ENCODE measurements at places on chromosomes 2 and 18.

DNA sequence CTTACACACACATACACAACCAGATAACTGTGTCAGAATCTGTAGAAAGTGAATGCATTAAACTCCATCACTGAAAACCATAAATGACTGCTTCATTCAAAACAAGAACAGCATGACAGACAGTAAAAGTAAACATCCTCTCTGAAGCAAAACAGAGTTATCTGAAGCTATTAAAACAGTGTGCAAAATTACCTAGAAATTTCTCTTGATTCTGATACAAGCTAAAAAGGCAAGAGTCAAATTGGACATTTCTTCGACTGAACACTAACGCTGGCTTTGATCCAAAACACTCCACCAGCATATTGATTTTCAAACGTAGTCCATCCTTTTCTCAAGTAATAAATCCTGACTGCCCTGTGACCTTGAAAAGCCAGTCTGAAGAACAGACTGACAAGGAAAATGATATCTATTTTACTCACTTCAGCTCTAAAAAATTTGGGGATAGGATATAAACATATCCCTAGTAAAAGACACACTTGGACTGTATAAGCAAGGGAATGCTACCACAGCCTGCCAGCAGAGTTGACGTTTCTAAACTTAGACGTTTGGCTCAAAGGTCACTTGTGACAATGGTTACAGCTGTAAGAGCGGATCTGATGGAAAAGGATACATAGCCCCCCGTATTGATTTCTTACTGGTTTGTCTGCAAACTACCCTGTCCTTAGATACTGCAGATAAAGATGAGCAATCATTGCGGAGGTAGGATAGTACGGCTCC, 128.9 kb upstream of the ITGB6 start:
- DNase-seq, result no peak

GRCh38 chr2:235925250-235925919, 242.8 kb downstream of the GBX2 start:
- no peak for DNase-seq

GRCh38 chr2:219947575-219947974, 320.1 kb downstream of the SLC4A3 start:
- DNase-seq, result no peak

DNA sequence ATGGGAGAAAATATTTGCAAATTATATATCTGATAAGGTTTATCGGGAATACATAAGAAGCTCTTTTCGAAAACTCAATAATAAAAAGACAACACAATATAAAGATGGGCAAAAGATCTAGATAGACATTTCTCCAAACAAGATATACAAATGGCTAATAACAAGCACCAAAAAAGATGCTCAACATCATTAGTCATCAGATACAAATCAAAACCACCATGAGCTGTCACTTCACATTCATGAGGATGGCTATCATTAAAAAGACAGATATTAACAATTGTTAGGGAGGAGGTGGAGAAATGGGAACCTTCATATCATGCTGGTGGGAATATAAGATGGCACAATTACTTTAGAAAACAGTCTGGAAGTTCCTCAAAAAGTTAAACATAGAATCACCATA, 48.1 kb downstream of the HS1BP3 start:
- DNase-seq, result no peak

- no peak for DNase-seq
Measured at GRCh38 chr2:123463886-123464285, 561.2 kb upstream of the CNTNAP5 start.

Data from stimulated activated CD8-positive, alpha-beta memory T cell treated with anti-CD3 and anti-CD28 coated beads, Interleukin-4, amount 100 ng/mL, for 1 hour (primary cell).